Stimulated activated CD4-positive, alpha-beta T cell treated with anti-CD3 and anti-CD28 coated beads, Interleukin-1b, Interleukin-23, amount 100 ng/mL, for 1 hour (primary cell): ENCODE measurements at places on chromosomes 7 and 10.

GRCh38 chr7:118028226-118028625 lies 155.0 kb upstream of the CTTNBP2 start:
- no peak for DNase-seq

GRCh38 chr7:99791667-99792369 lies 7.8 kb upstream of the CYP3A4 start:
- no peak for DNase-seq

- DNase-seq = no peak
These were observed 557 bp downstream of the TMEM120A start for GRCh38 chr7:75993689-75994387.

DNA sequence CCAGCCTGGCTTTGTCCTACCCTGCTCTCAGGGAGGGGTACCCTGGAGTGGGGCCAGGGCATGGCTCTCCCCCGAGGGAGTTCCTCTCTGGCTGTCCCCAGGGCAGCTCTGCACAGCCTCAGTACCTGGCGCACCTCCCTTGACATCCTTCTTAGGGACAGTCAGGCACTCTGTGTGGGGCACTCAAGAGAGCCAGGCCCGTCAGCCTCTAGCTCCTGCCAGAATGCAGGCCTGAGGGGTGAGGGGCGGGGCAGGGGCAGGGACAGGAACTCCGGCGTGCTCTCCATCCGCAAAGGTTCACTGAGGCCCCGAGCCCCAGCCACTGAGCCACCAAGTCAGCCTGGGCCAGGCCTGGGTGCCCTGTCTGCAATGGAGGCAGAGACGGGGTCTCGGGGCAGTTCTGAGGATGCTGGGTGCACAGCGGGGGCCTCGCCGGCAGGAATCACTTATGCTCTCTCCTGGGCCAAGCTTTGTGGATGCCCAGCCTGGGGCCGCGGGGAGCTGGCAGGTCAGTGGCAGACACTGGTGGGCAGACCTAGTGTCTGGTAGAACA lies 10.1 kb downstream of the LIMK1 start:
- no peak for DNase-seq

- DNase-seq = no peak
These were observed 76.6 kb downstream of the RBM33 start for GRCh38 chr7:155721056-155721455.

DNA sequence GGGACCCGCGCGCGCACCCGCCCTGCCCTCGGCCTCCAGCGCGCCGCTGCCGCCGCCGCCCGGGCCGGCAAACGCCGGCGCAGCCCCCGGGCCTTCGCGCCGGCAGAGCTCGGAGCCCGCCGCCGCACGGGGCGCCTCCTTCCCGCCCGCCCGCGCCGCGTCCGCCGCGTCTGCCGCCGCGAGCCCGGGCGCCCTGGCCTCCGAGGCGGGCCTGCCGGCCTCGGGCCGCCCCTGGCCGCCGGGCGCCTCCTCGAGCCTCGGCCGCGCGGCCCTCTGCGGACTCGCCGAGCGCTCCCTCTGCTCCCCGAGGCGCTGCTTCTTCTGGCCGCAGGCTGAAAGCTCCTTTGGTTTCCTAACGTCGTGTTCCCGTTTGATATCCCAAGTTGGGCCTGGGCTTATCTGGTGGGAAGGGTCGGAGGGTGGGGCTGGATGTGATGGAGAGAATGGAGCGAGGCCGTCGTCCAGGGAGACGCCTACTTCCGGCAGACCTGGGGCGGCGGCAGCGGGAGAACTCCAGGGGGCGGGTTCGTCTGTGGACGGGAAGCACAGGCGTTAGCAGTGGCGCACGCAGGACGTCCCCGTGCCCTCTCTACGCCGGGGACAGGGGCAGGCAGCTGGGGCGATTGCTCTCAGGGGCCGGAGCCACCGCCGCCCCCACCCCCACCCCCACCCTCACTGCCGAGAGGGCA lies 221.0 kb downstream of the PHTF2 start:
- no peak for DNase-seq

DNA sequence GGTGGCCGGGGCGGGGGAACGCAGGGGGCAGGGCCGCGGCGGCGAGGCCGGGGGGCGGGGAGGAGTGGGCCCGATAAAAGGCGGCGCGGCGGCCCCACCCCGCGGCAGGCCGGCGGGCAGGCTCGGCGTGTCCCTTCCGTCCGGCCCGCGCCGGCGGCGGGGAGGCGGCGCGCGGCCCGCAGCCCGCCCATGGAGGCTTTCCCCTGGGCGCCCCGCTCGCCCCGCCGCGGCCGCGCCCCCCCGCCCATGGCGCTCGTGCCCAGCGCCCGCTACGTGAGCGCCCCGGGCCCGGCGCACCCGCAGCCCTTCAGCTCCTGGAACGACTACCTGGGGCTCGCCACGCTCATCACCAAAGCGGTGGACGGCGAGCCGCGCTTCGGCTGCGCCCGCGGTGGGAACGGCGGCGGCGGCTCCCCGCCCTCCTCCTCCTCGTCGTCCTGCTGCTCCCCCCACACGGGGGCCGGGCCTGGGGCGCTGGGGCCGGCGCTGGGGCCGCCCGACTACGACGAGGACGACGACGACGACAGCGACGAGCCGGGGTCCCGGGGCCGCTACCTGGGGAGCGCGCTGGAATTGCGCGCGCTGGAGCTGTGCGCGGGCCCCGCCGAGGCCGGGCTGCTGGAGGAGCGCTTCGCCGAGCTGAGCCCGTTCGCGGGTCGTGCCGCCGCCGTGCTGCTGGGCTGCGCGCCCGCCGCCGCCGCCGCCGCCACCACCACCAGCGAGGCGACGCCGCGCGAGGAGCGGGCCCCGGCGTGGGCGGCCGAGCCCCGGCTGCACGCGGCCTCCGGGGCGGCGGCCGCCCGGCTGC lies at the start of gene NANOS1:
Gene NANOS1, plus strand, starts transcription at position 102 of the 808 bp plus-strand sequence. Its CDS starts 88 bp downstream, at position 190.
- DNase-seq = no peak
